ENCODE measurements at places on chromosomes 11 and 22.
A peak's percentile ranks its signal among the peaks of the same experiment; 100 is the strongest.

DNA sequence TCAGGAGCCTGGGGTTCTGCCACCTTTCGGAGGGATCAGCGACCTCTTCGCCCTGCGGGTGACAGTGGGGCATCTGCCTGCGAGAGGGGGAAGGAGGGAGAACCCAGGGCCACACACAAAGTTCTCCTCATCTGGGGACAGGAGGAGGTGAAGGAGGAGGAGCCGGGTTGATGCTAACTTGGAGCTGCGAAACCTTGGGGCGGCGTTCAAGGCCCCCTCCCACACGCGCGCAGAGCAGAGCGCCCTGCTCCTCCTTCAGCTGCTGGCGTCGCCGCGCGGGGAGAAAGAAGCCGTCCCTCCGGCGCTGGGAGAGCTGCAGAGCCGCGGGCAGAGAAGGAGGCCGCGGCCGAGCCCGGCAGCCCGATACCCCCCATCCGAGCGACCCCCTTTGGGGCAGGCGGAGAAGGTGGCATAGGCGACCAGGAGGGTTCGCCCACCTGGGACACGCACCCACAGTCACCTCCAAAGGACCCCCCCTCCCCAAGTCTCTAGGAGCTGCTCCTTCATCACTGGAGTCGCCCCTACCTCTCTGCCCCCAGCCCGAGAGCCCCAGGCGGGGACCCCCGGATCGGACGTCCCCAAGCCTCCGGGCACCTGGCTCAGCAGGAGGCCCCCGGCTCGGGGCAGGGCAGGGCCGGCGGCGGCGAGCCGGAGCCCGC, at the start of gene RASD2:
Gene RASD2, plus strand, starts transcription at position 237 of the 659 bp plus-strand sequence. CDS start 5,979 bp downstream, outside the sequence.
- no peak for DNase-seq

DNA sequence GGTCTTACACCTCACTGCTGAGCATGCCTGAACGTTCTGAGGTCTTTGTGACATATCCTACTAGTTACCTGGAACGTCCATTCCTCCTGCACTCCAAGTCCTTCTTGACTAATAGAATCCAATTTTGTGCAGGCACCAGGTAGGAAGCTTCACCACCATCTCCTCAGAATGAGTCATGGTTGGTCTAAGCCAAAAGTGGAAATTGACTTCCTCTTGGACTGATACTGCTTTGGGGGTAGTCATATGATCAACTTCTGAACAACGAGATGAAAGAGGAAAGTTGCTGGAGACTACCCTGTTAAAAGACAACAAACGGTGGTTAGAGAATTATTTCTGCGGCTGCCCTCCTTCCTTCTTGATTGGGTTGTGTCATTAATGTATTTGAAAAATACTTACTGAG, 374.2 kb upstream of the LARGE1 start:
- no peak for DNase-seq

GRCh38 chr11:27471589-27472397, 797 bp downstream of the LGR4 start:
- no peak for DNase-seq

DNA sequence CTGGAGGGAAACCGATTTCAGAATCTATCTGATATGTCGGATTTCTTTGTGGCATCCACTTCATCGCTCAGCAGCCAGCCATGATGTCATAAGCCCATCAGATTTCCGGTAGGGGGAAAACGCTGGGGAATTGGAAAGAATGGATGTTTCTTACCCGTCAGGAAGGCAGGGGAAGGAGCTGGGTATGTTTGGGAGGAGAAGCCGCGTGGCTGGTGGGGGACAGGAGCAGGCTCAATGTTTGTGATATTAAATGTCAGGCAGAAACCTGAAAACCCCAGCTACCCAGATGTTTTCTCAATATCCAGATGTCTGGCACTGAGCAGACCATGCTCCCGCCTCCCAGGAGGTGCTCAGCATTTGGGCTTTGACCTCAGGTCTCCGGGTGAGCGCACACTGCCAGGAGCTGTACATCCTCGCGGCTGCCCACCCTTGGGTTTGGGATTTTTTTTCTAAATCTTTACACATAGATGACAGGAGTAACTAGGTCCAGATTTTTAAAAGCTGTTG, 67.5 kb downstream of the NFAM1 start:
- no peak for DNase-seq

DNA sequence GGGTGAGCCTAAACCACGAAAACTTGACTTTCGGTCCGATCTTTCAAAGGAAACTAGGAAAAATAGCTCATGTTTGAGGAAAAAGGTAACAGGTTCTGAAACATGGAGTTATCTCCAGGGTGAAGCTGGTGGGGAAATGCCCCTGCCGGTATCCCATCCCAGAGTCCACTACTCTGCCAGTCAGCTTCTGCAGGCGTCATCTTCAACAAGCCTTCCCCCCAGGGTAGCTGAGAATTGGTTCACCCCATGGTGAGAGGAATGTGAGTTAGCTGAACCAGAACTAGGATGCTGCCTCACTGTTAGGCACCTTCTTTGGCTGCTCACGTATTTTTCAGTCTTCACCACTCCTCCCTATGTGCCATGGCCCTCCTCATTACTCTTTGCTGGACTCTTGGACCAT, 1.1 kb downstream of the GVQW3 start:
- no peak for DNase-seq

GRCh38 chr22:25472382-25472781, 92.1 kb upstream of the GRK3 start:
- DNase-seq: no peak

DNA sequence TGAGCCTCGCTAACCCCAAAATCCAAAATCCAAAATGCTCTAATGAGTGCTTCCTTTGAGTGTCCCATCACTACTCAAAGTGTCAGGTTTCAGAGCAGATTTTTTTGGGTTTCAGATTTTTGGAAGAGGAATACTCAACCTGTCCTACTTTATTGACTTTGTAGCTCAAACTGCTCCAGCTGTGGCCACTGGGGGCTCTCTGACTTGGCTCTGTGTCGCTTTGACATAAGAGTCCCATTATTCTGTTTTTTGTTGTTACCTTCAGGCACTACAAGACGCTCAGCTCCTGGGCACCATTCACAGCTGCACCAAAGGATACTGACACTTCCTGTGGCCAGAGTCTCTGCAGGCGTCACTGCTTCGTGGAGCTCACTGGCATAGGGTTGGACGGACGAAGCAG, 41.1 kb downstream of the PHF21B start:
- no peak for DNase-seq

DNA sequence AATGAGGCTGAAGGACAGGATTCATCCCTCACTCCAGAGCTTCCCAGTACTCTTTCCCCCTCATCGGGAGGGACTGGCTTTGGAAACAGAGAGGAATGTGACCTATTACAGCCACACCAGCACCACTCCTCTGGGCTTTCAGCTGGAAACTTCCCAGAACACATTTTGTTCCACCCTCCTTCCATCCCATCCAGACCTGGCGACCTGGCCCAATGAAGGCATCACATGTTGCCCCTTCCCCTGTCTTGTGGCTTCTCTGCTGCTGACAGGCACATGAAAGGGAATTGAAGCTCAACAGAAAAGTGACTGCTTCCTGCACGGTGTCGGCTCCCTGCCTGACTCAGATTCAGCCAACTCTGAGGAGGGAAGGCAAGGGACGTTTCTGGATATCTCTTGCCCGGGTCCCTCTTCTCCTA, 19.1 kb downstream of the IRAG1 start:
- DNase-seq: no peak

DNA sequence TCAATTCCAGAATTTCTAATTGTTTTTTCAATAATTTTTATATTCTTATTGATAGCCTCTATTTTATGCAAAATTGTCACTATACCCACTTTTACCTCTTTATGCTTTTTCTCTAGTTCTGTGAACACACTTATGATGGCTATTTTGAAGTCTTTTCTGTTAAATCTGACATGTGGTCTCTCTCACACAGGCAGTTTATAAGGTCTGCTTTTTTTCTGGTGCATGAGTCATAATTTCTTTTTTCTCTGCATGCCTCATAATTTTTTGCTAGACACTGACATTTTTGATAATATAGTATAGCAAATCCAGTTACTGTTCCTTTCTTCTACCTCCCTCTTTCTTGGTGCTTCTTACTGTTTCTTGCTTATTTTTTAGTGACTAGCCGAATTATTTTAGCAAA, 36.0 kb downstream of the ZBTB44 start:
- no peak for DNase-seq

GRCh38 chr11:124953753-124954589, at the start of gene CCDC15:
Gene CCDC15 (plus strand): TSS chr11:124954202. CDS start chr11:124954733, 531 bp downstream.
- DNase-seq: peak; percentile 91

DNA sequence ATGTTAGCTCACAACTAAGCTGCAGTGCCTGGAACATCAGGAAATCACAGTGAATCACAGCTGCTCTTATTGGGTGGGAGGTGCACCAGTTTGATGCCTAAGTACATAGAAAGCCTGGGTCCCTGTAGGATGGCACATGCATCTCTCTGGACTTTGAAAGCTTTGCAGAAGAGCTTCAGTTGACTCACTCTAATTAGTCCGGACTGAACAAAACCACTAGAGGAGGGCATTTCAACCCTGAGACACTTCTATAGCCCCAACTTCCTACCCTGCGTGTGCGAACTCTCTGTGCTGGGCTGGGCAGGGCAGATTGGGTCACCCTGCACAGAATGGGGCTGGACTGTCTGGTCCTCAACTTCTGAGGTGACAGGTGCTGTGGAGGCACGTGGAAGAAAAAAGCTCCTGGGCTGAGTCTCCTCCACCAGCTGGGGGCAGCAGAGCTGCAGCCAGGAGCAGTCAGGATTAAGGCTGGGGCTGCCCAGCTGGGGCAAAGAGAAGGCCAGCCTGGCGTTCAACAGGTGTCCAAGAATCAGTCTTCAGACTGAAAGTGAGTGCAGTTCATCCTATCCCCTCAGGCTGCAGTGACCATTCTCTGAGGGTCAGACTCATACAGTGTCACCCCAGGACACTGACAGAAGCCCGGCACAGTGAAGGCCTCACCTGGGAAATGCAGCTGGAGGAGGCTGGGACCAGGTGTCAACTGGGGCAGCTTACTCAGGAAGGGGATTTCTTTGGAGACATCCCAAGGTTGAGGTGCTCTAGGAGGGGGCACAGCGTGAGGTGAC, 22.1 kb downstream of the GGTLC2 start:
- no peak for DNase-seq

- no peak for DNase-seq
These were observed 14.6 kb upstream of the NAP1L4 start for GRCh38 chr11:3006505-3007260.

- DNase-seq: no peak
These were observed 124.6 kb downstream of the GRIA4 start for GRCh38 chr11:105734426-105734825.

DNA sequence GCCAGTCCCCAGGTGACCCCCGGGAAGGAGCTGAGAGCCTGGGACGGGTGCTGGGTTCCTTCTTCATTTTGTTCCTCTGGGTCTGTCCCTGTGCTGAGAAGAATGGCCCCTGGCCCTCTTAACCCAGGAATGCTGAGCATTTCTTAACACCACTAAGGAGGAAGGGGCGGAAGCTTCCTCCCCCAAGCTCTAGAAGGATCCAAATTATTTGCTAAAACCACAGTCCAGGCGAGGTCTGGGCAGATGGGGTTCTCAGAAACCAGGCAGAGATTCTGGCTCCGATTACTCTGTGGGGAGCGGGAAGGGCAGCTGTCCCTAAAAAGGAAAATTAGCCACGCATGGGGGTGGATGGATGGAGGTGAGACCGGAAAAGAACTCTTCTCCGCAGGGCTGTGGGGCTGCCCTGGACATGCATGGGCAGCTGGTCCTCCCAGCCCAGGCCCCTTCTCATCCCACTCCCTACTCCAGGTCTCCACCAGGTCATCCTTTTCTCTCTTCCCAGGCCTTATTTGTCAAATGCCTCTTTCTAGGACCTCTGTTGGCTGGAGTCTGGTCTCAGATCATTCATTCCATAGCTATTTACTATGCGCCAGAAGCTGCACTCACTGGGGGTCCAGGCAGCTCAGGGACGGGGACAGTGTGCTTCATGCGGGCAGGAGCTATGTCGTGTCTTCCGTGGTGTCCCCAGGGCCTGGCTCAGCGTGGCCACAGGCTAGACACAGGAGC, 45.0 kb upstream of the MYH9 start:
- peak; percentile 15 for DNase-seq

DNA sequence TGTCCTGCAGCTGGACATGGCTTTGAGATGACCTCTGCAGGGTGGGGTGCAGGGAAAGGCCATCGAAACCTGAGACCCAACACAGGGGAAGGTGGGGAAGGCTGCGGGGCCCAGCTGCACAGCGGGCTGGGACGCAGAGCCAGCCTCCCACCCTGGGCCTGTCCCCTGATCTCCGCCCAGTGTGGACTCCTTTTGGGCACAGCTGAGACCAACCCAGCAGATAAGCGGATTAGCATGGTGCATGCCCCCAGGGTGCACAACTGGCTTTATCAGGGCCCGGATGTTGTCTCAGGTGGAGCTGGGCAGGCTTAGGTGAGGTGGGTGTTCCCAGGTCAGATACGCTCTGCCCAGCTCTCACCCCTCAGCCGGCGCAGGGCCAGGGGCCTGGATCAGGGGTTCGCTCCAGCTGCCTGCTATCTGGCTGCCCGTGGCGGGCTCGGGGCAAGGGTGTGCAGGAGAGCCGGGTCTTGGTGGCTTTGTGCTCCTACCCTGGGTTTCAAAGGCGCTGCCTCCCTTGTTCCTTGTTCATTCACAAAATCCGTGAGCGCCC, 28.1 kb upstream of the MUC5AC start:
- no peak for DNase-seq

DNA sequence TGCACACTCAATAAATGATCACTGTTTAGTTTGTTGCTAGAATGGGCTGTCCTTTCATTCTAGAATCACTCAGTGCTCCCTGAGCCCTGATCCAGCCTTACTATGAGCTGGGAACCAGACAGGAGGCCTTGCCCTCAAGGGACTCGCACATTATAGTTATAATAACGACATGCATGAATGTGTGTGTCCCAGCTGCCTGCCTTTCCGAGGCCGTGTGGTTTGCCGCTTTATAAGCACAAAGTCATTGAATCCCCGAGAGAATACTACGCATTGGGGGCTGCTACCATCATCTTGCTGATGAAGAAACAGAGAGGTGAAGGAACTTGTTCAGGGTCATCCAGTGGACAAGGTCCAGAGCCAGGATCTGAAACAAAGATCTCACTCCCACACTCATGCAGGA, 75.7 kb downstream of the NFAM1 start:
- no peak for DNase-seq

GRCh38 chr11:94597896-94598295, 30.7 kb downstream of the PIWIL4 start:
- DNase-seq: no peak

- no peak for DNase-seq
These were observed 32.1 kb downstream of the GRIK4 start for GRCh38 chr11:120543521-120544215.

DNA sequence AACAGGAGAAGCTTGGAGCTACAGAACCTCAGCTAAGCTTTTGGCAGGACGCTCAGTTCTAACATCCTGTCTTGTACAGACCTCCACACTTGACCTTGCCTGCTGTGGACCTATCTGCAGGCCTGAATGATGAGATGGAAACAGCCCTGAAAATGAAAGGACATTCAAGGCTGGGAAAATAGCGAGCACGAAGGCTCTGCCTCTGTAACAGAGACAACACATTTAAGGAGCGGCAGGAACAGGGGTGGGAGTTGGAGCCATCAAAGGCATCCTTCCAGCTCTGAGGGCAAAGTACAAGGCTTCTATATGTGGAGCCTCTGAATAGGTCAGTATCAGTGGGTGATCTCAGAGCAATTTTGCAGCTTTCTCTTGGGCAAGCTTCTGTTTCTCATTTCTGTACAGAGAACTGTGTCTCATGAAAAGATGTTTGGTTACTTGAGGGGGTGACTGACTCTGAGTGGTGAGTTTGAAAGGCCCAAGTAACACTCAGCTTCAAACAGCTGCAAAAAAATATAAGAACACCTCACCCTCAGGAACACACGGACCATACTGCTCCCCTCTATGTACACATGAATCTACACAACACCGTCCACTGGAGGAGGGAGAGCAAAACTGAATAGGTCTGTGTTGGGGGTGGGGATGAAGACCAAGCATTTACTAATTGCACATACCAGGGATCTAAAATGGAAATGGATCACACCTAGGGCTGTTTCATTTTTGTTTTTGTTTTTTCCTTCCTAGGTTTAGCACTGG, 101.6 kb downstream of the CCDC81 start:
- DNase-seq: no peak

GRCh38 chr11:22730319-22730718, 63.9 kb downstream of the GAS2 start:
- no peak for DNase-seq

All from NCI-H187 (cell line).